Head of caudate nucleus (tissue), 42 donors: ENCODE measurements at places on chromosomes 16 and 17.
A peak's percentile ranks its signal among the peaks of the same experiment; 100 is the strongest.

DNA sequence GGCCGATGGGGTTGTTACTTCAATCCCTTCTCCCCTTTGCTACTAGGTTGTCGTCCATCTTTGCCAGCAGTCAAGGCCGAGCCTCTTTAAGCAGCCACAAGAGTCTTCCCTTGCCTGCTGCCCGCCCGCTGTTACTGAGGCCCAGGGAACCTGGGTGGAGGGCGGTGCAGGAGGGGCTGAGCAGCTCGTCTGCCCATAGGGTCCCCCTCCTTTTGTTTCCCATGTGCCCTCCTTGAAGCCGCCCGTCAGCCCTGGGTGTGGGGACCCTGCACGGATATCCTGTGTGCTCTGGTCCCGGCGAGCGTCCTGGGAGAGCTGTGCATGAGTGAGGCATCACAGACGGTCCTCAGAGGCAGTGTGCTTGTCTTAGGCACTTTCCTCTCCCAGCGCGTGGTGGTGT, 37.9 kb upstream of the CAPN15 start:
- DNase-seq, result no peak

DNA sequence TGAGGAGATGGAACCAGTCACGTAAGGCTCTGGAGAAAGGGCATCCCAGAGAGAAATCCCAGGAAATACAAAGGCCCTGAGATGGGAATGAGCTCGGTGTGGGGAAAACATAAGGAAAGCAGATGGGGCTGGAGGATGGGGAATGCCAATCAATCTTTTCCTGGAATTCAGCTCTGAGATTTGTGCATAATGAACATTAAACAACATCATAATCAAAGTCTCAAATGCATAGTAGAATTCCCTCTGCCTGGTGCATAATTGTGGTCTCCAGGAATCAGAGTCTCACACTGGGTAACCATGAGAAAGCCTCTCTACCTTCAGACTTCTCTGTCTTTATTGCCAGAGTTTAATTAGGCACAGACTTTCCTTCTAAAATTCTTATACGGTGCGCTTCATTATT, 30.8 kb downstream of the OTOA start:
- DNase-seq, result no peak

- no peak for DNase-seq
Observed at GRCh38 chr17:77245162-77245926, 104.6 kb downstream of the SEC14L1 start.

- no peak for DNase-seq
Observed at GRCh38 chr17:1082579-1082978, 85.7 kb downstream of the TIMM22 start.

DNA sequence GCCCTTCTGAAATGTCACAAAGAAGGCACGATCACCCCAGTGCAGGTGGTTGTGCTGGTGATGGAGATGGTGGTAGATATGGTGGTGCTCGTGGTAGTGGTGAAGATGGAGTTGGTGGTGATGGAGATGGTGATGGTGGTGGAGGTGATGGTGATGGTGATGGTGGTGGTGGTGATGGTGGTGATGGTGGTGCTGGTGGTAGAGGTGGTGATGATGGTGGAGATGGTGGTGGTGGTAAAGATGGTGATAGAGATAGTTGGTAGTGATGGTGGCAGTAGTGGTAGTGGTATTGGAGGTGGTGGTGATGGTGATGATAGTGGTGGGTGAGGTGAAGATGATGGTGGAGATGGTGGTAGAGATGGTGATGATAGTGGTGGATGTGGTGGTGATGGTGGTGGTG, 88.1 kb upstream of the SALL1 start:
- no peak for DNase-seq

GRCh38 chr17:38870259-38871165, 654 bp downstream of the LASP1 start:
- peak; percentile 61 for DNase-seq

DNA sequence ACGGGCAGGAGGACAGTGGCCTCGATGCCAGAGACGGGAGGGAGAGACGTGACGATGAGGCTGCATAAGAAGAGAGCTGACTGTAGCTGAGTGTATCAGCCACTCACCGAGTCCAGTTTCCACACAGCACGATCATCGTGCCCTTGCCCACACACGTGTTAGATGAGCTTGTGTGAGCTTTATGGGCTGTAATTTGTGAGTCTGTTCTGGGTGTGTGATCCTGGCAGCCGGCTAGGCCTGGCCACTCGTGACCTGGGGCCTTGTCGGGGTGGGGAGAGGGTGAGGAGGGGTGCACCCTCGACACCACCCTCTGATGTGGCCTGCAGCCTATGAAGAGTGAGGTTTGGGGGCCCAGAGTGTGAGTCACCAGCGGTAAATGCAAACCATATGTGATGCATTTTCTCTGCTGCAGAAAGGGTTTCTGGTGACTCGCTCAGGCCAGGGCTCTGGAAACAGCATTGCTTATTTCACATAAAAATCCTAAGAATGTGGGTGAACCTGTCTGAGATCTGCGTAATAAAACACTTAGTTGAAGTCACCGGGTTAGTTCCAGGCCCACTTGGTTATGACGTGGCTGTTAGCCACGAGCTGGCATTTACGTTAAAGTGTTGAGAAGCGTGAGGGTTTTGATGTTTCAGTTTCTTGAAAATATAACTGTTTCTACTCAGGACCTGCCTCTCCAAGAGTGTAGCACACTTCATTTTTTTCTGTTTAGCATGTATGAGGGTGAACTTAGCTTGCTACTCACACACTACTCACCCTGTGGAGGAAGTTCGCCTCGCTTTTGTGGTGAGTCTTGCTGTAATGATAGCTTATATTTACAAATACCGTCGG, 4.2 kb downstream of the METRNL start:
- DNase-seq, result no peak

GRCh38 chr16:74280448-74280847, 16.2 kb upstream of the PSMD7 start:
- no peak for DNase-seq

DNA sequence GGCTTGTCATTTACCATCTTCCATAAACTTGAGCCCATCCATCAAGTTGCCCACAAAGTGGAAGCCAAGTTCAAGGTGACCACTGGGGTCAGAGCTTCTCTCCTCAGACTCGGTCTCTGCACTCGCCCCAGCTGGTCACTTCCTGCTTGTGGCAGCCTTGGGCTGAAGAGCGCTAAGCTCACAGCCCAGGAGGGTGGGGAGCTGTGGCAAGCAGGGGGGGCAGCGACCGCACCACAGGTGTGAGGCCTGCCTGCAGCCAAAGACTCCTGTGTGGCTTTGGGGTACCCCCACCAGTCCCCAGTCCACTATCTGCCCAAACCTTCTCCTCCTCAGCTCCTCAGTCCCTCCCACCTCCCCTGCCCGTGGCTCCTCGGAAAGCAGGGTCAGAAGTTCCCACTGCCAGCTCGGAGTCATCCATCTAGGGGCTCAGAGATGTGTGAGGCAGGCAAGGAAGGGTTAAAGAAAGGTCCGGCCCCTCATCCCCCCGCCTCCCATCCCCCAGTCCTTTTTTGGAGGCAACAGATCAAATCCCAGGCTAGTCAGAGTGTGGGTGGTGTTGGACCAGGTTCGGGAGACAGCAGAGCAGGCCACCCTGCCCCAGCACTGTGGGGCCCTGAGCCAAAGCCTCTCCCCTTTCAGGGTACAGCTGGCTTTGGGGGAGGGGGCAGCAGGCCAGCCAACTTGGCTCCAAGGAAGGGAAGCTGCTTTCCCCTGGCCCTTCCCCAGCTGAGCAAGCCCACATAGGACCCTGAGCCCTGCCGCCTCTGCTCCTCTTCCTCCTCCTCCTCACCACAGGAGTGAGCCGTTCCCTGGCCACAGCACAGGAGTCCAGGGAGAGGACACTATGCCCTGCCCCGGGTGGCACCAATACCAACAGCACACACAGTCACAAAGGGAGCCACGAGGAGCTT, 3.2 kb downstream of the CSF3 start:
- no peak for DNase-seq

GRCh38 chr16:28110074-28110473, 46.6 kb upstream of the GSG1L start:
- no peak for DNase-seq

DNA sequence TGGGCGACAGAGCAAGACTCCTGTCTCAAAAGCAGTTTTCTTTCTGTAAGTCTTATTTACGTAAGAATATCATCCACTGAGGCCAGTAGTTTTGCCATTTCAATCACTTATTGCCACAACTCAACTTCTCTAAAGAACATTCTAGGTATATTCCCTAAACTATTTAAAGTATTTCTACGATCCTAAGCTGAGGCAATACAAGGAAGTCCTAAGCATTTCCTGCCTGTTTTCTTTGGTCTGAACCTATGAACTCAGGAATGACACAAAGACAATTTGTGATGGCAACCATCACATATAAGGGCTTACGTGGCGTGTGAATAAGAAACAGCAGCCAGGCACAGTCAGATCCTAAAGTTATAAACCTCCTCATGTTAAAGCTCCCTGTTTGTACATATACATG, 14.2 kb downstream of the USP36 start:
- no peak for DNase-seq

GRCh38 chr17:82615084-82616020, 32.9 kb downstream of the WDR45B start:
- no peak for DNase-seq

DNA sequence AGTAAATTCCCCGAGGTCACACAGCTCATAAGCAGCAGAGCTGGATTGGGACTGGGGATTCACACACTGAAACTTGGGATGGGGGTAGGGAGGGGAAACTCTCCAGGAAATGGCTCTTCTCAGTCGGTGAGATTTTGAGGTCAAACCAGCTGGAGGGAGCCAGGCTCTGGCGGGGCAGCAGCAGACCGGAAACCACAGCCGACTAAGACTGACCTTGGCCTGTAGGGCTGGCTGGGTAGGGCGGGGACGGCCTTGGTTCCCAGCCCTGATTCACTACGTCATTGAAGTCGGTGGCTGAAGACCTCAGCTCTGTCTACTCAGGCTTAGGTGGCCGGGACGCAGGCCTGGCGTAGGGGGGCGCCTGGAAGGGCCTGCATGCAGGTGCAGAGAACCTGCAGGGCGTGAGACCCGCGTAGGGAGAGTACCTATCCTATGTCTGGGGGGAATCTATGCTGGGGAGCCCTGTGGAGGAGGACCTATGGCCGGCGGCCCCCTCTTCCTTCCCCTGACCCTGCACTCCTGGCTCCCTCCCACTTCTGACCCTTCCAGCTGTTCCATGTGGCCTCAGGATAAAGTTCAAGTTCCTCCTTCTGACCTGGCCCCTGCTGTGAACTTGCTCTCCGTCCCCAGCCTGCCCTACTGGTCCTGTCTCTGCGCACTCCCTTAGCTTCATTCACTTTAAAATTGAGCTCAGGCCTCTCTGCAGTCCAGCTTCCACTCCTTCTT, 11.9 kb upstream of the SLC4A1 start:
- DNase-seq, result peak; percentile 22

DNA sequence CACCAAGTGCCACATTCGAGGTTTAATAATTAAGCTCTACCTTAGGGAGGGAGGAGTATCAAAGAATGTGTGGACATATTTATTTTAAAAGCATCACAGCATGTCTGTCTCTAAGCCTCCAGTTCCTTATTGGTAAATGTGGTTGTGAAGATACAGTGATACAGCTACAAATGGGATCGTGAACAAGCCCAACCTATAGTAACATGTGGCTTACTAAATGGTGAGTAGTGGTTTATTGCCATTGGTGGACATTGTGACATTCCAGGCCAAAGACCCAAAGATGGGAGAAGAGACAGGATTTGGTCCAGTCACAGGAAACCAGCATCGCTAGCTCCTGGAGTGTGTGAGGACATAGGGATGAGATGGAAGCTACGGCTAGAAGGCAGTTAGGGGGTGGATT, 51.2 kb downstream of the IQCK start:
- DNase-seq, result no peak

- no peak for DNase-seq
Observed at GRCh38 chr17:60173304-60173819, 23.6 kb downstream of the CA4 start.
